ENCODE measurements at places on chromosomes 2 and 18.

GRCh38 chr2:873651-874580 lies 76.7 kb upstream of the SNTG2 start:
- no peak for DNase-seq

- DNase-seq, result peak; percentile 36
These were observed 42.3 kb upstream of the IGFBP5 start for GRCh38 chr2:216737676-216738075.

GRCh38 chr2:75066121-75066902 lies 107.9 kb downstream of the POLE4 start:
- DNase-seq, result no peak

DNA sequence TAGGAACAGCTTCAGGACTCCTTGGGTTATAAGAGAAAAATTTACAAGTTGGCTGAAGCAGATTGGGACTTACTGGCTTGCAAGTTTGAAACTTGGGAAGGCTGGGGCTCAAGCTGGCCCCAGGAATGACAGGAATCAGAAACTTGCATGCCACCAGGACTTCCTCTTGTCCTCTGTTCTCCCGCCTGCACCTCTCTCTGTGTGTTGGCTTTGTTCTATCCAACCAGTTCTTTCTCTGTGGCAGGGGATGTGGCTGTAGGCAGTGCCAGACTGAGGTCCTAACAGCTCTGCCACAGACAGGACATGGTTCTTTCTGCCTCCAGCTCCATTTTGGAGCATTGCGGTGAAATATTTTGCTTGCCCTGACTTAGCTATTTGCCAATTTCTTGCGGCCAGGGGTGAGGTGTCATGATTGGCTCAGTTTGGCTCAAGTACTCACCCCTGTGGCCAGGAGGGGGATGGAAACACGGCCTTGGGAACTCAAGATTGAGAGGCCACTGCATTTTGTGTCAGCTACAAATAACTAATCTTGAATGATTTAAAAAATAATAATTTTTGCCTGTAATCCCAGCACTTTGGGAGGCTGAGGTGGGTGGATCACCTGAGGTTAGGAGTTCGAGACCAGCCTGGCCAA lies 48.9 kb downstream of the MEP1B start:
- no peak for DNase-seq

DNA sequence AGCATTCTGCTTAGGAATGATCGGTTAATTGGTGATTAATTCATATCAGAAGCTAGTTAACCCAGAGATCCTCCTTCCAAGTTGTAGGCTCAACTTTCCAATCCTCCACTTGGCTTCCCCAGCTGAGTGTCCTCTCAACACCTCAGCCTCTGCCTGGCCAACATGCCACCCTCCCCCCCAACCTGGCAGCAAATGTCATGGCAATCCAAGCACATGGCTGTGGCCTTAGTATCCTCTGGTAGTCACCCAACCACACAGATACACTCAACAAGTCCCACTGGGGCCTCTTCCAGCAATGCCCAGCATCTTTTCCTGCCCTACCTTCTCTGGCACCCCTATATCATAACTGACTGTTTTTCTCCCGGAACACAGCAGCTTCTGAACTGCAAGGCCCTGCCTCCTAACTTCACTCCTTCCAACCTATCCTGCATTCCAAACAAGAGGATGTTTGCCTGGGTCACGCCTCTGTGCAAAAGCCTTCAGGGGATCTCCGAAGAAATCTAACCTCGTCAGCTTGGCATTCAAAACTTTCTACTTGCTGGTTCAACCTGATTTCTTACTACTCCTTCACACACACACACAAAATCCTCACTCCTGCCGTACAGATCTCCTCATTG lies 195.0 kb downstream of the CYP26B1 start:
- DNase-seq, result no peak

- DNase-seq, result no peak
These were observed 675.5 kb upstream of the SLC8A1 start for GRCh38 chr2:41127351-41127750.

DNA sequence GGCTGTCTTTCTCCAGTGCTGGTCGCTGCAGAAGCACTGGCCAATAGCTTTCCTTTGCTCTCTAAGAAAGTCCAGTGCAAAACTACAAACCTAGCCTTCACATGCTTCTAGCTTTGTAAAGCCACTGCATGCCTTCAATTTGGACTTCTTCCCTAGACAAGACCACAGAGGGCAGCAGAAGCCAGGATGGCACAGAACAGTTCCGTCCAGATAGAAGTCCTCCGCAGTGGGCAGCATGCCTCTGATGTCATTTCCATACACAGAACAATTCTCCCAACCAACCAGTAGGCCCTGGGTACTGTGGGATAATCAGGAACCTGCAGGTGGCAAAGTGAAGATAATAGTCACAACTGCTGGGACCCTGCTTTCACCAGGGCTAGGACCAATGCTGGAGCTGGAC lies 3.3 kb downstream of the ST6GAL2 start:
- peak; percentile 35 for DNase-seq

GRCh38 chr18:24296276-24296675 lies 101.3 kb downstream of the OSBPL1A start:
- DNase-seq, result no peak

DNA sequence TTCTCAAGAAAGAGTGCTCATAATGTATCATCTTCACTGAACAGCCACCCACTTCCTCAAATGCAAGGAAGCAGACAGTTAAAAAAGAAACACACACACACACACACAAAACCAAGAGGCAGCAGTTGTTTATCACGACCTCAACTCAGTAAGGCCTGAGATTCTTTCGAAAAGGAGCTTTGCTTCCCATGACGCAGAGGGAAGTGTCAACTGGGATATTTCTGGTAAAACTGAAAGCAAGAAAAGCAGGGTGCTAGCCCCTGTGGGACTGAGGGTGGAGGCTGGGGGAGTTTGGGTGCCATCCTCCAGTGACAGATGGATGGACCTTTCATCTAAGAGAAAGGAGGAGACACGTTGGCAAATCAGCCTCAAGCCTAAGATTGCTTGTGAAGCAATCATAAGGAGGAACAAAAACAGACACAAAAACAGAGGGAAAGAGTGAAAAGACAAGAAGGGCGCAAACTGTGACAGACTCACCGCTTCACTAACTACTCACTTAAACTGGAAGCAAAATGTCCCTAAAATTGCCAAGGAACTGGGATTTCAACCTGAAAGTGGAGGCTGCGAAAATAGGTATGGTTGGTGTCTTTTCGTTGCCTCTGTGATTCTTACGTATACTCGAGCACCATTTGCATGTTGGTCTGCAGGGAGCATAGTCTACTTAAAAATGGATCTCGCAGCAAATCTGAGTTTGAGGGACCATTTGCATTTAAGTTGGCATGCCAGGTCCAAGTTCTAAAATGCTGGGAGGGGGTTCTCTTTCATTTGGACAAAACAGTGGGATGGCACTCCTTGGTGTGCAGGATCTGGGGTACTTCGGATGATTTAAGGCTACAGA lies at the start of gene ARHGAP25:
ARHGAP25 (plus strand) TSS at position 124 of the 838 bp plus-strand sequence; CDS start at position 513, 389 bp downstream.
- no peak for DNase-seq

- no peak for DNase-seq
These were observed 429.1 kb downstream of the NRXN1 start for GRCh38 chr2:50602636-50603327.

DNA sequence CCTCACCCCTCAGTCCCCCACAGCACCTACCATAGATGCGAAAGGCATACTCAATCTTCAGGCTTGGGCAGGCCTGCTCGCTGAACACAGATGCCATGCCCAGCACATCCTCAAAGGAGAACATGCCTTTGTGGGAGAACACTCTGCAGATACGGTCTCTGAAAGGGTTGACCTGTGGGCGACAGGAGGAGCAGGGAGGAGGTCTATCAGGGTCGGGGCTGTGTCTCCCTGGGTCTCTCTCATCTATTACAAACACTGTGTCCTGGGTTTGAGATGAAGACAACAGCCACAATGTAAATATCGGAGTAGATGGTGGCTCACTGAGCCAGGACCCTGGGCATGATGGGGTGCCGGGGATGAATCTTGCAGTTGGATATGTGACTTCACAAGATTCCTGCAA lies 46.0 kb downstream of the CIB4 start:
- no peak for DNase-seq

DNA sequence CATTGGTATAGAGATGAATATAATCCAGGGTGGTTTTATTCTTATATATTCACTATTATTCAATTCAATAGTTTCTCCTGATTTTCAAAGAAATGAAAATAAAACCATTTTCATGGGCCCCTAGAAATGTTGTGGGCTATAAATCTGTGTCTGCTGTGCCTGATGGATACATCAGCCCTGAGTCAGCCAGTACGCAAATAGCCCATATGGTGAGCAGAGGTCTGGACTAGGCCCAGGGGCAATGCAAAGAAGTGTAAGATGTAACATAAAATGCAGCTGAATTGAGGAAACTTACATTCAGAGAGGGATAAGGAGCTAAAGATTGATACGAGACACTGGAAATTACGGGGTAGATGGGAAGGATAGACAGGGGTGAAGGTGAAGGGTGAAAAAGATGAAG lies 122.5 kb downstream of the MAIP1 start:
- DNase-seq, result no peak

DNA sequence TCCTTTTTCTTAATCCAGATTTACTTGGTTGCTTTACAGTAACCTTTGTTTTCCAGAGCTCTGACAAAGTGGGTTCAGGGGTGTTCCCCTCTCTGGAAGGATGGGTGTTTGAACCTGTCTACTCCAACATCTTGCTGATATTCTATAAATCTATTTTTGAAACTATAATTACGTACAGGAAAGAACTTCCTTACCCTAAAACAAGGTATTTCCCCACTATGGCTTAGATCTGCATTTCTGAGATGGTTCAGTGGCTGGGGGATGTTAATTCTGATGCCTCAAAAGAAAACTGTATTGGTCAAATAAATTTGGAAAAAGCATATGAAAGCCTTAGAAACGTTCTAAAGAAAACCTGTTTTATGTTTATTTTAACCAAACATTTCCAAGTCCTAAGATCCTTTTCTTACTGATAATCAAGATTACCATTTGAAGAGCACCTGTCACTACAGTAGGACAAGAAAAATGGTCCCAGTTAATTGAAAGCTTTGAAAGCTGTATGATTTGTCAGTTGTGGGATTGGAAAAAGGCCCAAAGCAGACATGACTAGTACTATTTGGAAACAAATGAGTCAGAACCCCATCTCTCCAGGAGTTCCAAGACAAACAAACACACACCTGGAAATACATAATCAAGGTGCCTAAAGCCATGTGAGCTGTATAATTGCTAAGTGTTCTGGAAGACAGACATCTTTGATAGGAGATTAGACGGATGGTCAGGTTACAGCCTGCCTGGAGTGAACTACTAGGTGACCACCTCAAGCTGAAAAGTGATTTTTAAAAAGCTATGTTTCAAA lies 57.5 kb downstream of the KDM3A start:
- no peak for DNase-seq

- DNase-seq, result no peak
These were observed 32.4 kb downstream of the BCL11A start for GRCh38 chr2:60520917-60521539.

DNA sequence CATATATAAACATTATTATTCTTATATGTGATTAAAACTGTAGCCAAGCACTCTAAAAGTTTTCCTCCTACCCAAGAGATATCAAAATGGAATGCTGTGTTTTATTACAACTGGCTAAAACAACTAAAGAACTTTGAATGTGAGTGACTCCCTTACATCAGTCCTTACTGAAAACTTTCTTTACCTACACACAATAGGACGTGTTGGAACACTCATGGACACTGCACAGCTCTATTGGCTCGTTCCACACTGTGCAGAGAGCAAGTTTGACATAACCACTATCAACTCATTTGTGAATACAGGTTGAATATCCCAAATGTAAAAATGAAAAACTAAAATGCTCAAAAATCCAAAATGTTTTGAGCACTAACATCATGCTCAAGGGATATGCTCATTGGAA lies 650.6 kb downstream of the SLC4A3 start:
- no peak for DNase-seq

DNA sequence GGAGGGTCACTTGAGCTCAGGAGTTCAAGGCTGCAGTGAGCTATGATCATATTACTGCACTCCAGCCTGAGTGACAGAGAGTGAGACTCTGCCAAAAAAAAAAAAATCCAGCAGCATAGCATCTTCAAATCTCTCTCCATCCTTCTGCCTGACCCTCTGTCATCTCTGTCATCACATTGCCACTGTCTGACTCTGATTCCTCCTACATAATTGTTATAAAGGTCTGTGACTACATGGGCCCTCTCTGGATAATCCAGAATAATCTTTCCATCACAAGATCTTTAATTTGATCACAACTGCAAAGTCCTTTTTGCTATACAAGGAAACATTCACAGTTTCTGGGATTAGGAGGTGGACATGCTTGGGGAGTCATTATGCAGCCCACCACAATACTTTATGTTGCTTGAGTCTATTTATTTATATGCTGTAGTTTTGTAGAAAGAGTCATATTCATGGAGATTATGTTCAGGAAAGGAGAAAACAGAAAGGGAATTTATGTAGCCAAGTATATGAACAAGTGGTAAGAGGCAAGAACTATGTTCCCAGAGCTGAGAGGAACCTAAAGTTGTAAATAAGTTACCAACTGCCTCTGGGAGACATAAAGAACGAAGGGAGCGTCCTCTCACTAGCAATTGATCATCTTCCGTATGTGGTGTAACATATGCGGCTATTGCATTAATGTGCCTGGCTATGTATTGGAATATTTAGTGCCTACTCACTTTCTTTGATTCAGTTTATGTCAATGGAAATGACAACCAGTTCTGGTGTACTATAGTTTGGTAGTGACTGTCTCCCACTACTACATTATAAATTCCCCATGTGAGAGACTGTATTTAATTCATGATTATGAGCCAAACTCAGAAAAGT lies 21.5 kb downstream of the RND3 start:
- DNase-seq, result no peak

GRCh38 chr2:218849721-218850120 lies 9.9 kb upstream of the WNT6 start:
- DNase-seq, result no peak

GRCh38 chr2:160371251-160372009 lies 122.2 kb downstream of the RBMS1 start:
- no peak for DNase-seq

DNA sequence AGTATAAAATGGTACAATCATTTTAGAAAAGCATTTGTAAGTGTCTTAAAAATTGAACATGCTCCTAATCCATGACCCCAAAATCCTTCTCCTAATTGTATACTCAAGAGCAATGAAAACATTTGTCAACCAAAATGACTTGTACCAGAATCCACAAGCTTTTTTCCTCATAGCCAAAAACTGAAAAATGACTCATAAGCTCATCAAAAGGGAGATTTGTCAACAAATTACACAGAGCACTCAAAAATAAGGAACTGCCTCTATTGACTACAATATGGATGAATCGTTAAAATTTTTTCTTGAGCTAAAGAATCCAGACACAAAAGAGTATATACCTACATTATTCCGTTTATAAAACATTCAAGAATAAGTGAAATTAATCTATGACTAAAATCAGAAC lies 544.8 kb downstream of the ARHGAP15 start:
- DNase-seq, result no peak

GRCh38 chr18:9322744-9323143 lies 11.8 kb upstream of the TWSG1 start:
- no peak for DNase-seq

- no peak for DNase-seq
These were observed 35.4 kb downstream of the NPC1 start for GRCh38 chr18:23550898-23551297.

DNA sequence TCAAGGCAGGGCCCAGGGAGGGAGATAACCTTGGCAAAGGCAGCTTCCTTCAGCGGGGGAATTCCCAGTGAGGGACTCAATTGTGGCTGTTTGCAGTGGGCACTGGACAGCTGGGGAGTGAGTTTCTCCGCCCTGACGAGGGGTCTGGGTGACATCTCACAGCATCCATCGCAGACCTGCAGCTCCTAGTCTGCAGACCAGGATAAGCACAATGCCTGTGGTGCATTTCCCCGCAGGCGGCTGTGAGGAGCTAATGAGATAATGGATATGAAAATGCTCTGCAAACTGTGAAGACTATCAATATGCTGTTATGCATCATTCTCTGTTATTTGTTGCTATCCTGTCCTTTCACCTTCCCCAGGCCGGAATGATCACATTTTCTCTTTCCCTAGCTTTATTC lies 30.0 kb upstream of the CYP1B1 start:
- no peak for DNase-seq

Measured in retina (tissue), 1 donor.